ENCODE measurements at places on chromosomes 4 and X.

- DNase-seq = no peak
Observed at GRCh38 chr4:53695540-53696463, 104.5 kb upstream of the LNX1 start.

DNA sequence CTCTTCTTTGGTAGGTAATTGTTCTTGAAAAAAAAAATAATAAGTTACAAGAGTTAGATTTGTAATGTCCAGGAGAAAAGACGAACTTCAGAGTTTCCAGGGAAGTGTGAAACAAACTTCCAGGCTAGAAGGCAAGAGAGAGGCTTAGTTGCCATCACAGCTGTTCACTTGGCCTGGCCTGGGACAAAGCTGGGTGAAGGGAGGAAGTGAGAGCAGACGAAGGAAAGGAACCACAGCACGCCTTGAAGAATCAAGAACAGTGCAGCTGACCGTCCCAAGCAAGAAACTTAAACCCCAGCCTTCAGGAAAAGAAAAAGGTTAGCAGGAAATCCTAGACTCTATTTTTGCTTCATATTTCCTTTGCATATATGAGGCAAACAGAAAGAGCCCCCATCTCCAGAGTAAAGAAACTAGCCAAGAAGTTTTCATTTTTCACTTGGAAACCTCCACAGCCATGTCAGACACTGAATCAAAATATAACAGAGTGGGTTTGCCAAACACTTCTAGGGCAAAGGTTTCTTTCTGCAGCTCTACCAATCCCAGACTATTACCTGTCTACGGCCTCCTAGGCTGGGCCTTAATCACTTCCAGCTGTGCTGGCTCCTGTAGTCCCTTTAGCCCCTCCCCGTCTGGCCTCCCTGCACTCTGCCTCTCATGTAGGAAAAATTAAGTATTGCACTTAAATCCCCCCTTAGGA is 209.6 kb downstream of the SPATA18 start:
- DNase-seq = no peak

DNA sequence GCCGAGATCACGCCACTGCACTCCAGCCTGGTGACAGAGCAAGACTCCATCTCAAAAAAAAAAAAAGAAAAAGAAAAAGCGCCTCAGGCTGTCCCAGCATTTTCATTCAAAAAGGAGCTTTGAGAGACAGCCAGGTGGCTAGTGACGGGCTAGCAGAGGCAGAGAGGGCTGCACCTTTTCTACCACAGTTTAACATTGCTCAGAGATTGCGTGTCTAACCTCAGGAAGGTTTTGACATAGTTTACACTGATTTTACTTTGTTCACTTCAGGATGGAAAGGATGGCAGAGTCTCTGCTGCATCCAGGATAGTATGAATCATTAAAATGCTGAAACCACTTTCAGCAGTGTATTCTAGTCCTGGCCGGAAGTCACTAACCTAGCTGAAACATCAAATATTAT is 28.1 kb downstream of the ZFP42 start:
- DNase-seq = no peak

DNA sequence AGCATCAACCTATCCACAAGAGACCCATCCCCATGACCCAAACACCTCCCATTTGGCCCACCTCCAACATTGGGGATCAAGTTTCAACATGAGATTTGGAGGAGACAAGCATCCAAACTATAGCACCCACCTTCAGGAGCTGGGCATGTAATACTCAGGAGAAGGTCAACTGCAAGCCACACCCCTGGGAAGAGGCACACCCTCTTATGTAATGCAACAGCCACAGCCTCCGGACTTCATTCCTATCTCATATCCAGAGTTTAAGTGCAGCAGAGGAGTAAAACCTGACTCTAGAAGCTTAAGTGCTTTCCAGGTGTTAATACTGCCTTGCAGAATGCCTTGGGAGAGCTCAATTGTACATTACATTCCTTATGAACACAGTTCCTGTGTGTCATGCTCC is 197.4 kb downstream of the PTTG2 start:
- DNase-seq = no peak

DNA sequence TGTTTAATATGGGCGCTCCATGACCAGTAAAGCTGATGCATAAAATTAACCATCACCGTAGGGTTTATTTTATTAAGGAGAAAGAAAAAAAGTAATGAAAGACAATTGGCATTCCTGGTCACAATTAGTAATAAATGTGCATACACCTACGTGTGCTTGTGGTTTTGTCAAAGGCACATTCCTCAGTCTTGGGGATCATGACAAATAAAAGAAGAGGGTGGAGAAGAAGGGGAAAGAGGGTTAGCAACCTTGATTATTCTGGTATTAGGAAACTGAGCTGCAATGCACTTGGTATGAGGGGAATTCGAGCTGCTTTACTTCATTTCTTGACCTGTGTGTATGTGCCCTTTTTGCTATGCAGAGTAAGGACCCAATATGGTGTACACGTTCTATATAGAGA is 1798.3 kb upstream of the PCDH7 start:
- DNase-seq = no peak

- DNase-seq = no peak
Observed at GRCh38 chrX:34653811-34654210, 3.3 kb downstream of the TMEM47 start.

Data from amygdala (tissue), 56 donors.